ENCODE measurements at places on chromosomes 6 and 20. TPM values are rescaled to one million over a fixed set of nuclear protein-coding genes. Genes with fewer than 3 reads are reported as not detected.

- DNase-seq: no peak
These were observed 654.8 kb downstream of the UTRN start for GRCh38 chr6:144939921-144940320.

- no peak for DNase-seq
These were observed 5.9 kb upstream of the CDK5RAP1 start for GRCh38 chr20:33407251-33407650.

The ADGB gene
- total RNA-seq: not detected

DNA sequence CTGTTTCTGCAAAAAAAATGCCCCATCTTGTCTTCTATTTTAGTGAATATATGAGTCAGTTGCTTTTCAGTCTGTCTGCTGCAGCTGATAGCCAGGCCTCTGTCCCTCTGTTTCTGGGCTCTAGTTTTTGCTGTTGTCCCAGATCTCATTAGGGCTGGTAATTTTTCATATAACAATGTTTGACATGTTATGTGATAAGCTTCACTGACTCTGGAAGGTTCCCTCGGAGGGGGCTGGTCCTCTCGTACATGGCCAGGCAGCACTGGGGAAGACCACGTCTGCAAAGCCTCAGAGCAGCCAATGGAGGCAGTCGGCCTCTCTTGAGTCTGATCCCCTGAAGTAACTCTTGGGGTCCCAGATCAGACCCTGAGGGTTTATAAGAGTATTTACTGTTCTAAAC is 223.8 kb downstream of the THBS2 start:
- DNase-seq: no peak

DNA sequence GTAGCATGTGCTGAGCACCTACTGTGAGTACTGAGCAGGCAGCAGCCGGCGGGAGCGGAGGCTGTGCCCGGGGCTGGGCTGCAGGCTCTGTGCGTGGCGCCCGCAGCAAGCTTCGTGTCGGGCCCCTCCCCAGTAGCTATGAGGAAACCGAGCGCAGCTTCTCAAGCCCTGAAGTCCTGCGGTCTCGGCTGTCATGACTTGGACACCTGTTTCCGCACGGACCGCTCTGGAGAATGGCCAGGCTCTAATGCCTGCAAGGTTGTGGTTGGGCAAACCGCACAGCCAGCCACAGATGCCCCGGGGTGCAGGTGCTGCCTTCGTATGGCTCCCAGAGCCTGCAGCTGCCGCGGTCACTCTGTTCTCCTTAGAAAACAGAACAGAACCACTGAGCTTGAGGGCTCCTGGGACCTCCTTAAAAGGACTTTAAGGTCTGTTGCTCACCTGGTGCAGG is 33.7 kb downstream of the PYGB start:
- no peak for DNase-seq

The WFDC12 gene
- not detected for total RNA-seq

DNA sequence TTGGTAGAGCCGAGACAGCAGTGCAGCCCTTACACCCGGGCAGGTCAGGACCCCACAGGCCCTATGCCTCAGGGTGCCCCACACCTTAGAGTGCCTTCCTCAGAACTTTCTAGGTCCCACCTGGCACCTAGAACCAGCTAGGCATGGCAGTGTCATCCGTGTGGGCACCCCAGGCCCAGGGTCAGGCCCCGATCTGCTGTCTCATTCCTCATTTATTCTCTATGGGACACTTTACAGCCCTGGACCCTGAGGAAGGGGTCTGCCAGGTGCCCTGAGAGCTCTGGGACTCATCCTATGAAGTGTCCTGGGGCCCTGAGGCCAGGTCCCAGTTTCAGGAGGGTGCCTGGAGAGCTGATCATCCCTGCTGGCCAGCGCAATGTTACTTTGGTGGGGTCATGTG is 8.1 kb upstream of the BPI start:
- no peak for DNase-seq

DNA sequence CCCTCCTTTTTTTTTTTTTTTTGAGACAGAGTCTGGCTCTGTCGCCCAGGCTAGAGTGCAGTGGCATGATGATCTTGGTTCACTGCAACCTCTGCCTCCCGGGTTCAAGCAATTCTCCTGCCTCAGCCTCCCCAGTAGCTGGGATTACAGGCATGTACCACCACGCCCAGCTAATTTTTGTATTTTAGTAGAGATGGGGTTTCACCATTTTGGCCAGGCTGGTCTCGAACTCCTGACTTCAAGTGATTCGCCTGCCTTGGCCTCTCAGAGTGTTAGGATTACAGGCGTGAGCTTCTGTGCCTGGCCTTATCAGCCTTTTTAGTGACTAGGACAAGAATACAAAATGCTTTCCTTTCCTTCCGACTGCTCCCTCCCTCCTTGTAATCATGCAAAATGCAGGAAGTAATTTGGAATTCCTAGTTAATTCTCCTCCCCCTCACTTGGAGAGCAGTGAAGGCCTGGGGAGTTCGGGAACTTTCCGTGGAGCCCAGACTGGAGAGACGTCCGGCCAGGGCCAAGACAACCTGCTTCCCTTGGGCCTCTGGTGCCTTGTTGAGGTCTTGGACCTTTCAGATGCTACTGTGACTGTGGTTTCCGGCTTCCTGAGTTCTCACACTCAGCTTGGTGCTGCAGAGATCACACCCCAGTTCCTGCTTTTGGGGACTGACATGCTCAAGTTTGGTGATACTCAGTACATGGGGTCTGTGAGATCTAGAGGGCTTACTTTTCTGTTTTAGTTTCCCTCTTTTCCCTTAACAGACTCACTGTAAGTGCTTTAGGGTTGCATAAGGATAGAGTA is 3.9 kb upstream of the PHF20 start:
- peak; percentile 20 for DNase-seq

DNA sequence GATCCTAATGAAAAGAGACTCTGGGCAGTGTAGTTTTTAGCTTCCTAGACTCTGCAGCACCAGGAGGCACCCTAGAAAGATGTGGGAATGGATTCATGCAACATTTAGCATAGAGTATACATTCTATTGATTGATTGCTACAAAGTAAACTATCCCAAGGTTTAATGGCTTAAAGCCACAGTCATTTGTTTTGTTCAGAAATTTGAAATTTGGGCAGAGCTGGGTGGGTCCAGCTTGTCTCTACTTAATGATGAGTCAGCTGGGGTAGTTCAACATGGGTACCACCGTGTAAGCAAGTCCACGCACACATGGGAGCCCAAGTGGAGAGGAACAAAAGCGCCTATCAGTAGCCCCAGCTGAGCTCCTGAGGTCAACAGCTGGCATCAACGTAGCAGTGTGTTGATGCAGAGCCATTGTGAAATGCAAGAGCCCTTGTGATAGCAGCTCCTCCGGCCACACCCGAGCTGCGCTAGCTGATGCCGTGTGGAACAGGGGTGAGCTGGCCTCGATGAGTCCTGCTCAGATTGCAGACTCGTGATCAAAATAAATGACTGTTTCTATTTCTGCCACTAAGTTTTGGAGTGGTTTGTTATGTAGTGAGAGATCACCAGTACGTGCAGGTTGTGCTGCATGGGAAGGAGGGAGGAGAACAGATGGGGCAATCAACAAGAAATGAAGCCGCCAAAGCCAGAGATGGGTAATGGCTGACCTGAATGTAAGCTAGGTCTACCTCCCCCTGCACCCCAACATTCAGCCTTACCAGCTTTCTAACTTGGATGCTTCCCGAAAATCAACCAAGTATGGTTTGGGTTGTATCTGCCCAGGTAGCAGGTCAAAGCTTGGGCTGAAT is 45.7 kb upstream of the TRAF3IP2 start:
- DNase-seq: no peak

The KCNS1 gene
- not detected for total RNA-seq

GRCh38 chr6:119297049-119297448 is 52.5 kb downstream of the MAN1A1 start:
- no peak for DNase-seq

GRCh38 chr6:13614126-13614925 is 809 bp upstream of the NOL7 start:
- no peak for DNase-seq

DNA sequence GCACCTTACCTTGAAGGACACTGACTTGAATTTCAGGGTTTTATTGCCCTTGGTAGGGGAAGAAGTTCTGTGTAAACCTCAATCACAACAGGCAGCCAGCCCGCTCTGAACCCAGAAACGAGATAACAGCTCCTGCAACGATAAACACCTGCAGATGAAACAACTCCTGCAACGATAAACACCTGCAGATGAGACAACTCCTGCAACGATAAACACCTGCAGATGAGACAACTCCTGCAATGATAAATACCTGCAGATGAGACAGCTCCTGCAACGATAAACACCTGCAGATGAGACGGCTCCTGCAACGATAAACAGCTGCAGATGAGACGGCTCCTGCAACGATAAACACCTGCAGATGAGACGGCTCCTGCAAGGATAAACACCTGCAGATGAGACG is 54.0 kb upstream of the TBXT start:
- DNase-seq: no peak

- peak; percentile 36 for DNase-seq
These were observed 15.2 kb downstream of the CTCFL start for GRCh38 chr20:57509665-57510237.

DNA sequence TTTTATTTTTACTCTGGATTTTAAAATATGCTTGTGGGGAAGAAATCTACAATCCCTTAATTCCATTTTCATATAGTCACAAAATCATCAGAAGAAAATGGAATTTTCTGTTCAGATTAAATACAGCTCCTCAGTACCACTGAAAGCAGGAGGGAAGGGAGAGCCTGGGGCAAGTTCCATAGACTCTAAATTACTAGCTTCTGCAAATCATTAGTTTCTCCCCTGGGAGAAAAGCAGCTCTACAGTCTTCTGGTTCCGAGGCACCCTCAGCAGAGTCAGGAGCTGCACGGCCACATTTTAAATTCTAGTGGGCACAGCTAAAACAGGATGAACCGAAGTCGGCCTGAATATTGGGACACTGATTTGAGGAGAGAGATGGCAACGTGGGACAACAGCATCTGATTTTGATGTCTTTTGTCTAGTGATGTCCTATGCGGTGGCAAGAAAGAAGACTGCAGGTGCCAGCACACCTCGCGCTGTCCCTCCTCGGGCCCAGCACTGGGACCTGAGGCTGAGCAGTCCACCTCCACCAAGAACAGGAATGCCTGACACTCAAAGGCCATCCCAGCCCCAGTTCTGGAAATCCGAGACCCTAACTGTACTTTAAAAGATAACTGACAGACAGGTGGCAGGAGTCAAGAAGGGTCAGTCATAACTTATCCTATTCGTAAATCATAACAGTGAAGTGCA is 90.7 kb downstream of the FOXC1 start:
- no peak for DNase-seq

The SLC13A3 gene
- total RNA-seq: 16.4 TPM

Data from K562 (cell line).